ENCODE measurements at places on chromosomes 1 and 21. TPM values are rescaled to one million over a fixed set of nuclear protein-coding genes. Genes with fewer than 3 reads are reported as not detected.

DNA sequence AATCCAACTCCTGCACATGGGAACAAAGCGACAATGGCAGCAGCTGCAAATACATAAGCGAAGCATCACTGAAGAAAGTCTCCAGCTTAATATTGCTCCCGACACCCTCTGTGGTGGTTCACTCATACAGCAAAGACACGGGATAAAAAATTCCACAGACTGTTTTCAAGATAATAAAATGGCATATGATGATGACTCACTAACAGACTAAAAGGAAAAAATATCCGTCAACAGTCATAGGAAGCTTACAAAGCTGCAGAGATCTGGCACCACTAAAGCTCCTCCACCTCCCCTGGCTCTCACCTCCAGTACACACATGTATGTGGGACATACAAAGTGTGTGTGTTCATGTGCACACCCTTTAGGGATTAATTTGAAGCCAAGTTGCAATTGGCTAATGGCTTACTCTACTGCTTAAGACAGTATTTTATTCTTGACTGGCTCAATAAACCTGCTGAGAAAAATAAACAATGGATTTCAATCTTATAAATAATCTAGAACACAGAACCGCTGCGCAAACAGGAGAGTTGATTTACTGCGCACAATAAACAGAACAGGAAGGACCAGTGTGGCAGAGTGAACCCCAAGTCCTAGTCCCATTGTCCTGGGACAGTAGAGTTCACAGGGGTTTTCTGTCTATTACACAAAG lies 94.4 kb downstream of the SLC45A1 start:
- DNase-seq, result no peak

LCE3D gene
- total RNA-seq, result not detected

TAL1 gene
- total RNA-seq, result 4.3 TPM

DNA sequence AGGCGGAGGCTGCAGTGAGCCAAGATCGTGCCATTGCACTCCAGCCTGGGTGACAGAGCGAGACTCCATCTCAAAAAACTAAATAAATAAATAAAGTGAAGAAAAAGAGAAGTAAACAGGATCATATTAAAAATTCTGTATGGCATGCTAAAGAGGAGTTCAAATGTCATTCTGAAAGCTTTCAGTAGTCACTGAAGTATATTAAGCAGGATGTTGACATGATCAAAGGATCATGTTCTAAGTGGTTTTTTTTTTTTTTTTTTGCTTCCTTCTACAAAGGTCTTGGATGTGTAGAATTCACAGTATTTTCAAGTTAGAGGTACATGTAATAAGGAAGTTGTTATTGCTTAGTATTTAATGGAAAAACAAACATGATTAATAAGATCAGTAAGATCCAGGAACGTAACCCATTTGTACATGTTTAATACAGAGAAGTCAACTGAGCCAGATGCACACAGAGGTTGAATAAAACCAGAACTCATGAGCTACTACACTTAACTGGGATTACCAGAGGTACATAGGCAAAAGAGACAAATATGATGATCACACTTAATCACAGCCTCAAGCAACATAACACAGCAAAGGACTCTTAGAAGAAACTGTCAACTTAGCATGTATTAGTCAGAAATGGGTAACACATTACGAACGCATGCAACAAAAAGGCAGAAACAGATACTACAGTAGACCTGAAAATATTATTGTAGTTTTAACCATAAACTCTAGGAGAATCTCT lies 12.2 kb downstream of the CDC42BPA start:
- DNase-seq, result no peak

PDZK1 gene
- total RNA-seq, result not detected

DNA sequence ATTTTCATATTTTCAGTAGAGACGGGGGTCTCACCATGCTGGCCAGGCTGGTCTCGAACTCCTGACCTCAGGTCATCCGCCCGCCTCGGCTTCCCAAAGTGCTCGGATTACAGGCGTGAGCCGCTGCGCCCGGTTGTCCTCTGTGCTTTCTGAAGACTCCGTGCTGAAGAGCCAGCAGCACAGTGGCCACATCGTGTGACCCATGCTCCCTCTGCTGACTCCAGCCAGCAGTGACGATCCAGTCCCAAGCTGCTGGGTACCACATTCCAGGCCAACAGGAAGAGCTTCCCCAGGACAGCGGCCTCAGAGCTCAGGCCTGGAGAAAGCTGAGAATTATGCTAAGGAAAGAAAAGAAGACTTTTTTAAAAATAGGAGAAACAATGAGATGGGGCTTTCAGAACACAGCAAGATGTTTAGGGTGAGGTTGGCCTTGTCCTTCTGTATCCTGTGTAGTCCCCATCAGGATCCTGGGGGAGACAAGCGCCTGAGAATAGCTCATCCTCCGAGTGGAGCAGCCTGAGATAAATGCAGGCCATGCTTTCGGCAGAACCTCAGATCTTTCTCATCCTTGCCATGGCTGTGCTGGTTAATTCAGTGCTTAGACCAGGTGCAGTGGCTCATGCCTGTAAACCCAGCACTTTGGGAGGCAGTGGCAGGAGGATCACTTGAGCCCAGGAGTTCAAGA lies 207.1 kb downstream of the SLC35F3 start:
- DNase-seq, result no peak

DNA sequence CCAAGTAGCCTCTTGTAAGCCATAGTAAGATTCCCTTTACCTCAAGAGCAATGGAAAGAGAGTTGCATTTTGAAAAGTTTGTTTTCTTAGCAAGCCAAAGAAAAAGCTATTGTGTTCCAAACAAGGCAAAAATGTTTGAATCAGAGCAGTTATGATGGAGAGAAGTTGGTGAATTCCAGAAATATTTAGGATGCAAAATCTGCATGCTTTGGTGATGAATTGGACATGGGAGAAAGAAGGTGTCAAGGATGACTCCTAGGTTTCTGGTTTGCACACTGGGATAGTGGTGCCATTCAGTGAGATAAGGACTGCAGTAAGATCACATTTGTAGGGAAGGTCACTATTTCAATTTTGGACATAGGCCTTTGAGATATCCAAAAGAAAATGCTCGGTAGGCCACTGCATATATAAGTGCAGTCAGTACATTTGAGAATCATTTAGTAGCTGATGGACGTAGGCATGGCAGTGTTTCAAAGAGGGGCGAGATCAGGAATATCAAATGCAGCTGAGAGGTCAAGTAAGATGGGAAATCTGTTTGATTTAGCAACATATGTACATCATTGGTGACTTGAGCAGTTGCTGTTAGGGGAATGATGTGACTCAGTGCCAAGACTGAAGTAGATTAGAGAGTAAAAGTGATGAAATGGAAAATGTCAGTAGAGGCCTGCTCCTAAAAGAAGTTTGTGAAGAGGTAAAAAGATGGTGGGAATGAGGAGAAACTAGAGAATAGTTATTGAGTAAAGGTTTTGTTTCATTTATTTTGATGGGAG lies 33.9 kb upstream of the GPR25 start:
- no peak for DNase-seq

Data from esophagus muscularis mucosa (tissue), 4 donors.